Aorta (tissue), 5 donors: ENCODE measurements at places on chromosomes 3 and 15. TPM values are rescaled to one million over a fixed set of nuclear protein-coding genes. Genes with fewer than 3 reads are reported as not detected.

GRCh38 chr3:139937674-139938279 lies 2.8 kb downstream of the CLSTN2 start:
- no peak for DNase-seq

- no peak for DNase-seq
Measured at GRCh38 chr3:12716605-12717151, 42.4 kb downstream of the TMEM40 start.

DNA sequence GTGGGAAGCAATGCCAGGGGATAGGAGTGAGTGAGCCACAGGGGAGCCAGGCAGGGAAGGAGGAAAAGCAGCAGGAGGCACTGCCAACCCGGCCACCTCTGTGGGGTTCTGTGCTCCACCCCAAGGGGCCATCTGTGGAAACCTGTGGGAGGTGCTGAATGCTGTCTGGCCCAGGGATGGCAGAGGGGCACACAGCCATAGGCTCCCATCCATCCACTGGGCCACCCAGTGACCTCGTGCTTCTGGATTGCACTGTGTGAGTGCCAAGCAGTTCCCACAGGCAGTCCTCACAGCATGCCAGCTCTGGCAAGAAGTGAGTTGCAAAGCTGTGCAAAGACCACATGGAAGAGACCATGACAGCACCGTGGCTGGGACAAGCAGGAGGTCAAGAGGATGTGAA lies 27.5 kb downstream of the DNAJB8 start:
- no peak for DNase-seq

- no peak for DNase-seq
Measured at GRCh38 chr3:138389841-138390581, 41.6 kb downstream of the MRAS start.

- no peak for DNase-seq
Measured at GRCh38 chr3:73734211-73735089, 109.7 kb upstream of the PDZRN3 start.

DNA sequence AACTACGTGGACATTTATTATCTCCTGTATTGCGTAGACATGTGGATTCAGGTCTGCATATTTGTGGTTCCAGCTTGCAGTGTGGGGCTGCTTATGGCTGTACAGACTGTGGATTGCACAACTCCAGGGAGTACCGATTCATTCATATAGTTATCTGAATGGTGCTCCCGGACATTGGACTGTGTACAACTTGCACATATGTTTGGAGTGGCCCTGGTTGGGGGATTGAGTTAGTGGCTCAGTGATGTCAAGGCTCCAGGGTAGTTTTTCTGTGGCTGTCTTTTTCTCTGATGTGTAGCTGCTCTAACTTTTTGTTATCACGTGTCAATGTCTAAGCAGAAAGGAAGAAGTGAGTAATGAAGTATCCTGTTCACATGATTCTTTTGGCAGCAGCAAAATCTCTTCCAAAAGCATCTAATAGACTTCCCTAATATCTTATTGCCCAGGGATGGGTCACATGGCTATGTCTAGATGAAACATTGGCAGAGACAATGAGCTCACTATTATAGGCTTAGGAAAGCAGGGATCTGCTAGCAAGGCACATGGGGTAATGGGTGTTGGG lies 15.8 kb downstream of the ST3GAL6 start:
- no peak for DNase-seq

GRCh38 chr3:129469026-129469425 lies 29.0 kb downstream of the IFT122 start:
- no peak for DNase-seq

DNA sequence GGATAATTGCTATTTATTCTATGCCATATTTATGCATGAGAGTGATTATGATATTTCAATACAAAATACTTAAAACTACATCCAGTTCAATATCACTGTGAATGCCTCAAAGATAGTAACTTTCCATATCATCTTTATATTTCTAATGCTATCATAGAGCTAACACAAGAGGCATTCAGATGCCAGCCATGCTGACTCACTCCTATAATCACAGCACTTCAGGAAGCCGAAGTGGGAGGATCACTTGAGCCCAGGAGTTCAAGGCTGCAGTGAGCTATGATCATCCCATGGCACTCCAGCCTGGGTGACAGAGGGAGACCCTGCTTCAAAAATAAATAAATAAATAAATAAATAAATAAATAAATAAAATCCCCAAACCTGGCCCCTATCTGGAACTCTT lies 498.7 kb downstream of the EPHA3 start:
- DNase-seq = no peak

DNA sequence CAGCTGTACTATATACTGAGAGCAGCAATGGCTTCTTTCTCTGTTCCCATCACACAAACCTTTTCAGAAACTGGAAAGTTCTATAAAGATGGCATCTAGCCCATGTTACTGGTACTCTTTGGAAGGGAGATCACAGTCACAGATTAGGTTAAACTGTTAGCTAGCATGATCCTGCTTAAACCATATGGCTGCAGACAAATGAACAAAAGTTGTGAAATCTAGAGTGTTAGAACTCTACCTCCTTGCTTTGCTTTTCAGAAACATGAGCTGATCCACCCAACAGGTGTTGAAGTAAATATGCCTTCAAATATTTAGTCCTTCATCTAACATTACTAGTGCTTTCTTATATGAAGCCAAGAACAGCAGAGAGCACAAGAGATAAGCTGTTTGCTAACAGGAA lies 102.6 kb downstream of the SNRK start:
- no peak for DNase-seq

DNA sequence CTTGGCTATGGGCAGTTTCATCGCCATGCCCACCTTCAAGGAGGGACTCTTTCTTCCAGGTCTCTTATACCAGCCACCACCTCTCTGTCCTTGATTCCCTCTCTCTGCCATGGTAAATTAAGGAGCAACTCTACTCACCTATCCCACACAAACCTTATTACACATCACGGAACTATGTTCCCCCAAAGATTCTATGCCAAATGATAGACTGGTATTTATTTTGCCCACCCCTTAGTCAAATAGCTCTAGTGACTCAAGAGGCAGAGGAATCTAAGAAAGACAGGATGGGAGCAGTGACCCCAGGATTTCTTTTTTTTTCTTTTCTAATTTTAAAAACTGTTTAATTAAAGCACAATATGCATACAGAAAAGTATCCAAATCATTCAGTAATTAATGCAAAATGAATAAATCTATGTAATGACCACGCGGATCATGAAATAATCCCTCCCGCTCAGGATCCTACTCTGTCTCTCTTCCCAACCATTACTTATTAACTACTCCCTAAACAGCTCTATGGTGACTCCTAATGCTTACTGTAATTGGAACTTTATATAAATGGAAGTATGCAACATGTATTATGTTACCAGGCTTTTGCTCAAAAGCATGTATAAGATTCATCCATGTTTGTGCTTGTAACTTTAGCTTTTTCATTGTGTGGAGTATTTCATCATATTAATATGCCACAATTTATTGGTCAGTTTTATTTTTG lies 410.8 kb upstream of the RASGRP1 start:
- no peak for DNase-seq

DNA sequence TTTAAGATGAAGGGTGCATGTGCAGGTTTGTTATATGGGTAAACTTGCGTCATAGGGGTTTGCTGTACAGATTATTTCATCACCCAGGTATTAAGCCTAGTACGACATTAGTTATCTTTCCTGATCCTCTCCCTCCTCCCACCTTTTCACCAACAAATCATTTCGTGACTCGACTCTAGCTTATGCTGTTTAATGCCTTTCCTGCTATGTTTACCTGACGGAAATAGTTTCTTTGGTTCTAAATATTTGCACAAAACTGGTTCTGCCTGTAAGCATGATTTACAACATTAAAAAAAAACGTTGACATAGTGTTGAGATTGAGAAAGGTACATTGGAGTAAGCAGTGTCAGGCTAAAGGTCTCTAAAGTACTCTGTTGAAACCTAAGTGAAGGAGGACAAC lies 2.4 kb downstream of the GNL3 start:
- no peak for DNase-seq

DNA sequence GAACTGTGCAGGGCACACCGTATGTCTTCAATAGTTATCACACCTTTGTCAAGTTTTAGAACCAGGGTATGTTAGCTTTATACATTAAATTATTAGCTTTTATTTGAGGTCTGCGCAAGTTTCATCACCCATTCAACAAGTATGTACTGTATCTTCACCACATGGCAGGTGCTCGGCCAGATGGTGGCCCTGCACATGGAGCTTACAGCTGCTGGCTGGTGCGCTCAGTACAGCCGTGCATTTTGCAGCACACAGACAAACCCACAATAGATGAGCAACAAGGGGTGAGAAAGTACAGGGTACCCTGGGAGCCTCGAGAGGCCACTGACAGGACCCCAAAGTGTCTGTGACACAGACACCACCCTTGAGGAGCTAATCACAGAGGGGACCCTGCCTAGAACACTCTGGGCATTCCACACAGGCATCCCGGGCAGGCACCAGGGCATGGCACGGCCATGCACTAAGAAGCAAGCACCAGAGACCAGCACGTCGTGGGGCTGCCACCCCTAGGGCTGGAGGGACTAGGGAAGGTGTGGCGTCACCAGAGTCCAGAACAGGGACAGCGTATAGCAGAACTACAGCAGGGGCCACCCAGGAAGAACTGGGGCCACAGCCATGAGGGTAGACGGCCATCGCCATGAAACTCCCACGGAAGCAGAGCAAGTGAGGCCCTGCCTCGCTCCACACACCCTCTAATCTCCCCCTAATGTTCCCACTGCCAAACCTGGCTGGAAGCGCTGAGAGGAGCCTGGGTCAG lies 27.4 kb downstream of the ZXDC start:
- DNase-seq = peak; percentile 54

DNA sequence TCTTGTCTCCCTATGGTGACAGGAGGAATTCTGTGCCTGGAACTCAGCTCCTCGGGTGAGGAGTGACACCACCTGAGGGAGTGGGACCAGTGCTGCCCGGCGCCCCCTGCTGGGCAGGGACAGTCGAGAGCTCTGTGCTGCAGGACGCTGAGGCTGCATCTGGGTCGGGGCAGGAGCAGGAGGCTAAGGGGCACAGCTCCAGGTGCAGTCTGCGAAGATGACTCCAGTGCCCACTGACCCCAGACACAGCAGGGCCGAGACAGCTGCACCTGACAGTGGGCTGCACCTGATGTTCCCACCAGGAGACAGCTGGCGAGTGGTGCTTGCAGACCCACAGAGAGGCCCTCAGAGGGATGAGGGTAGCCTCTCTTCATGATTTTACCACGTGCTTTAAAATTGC lies 152.9 kb downstream of the ATP10A start:
- DNase-seq = peak; percentile 85

DNA sequence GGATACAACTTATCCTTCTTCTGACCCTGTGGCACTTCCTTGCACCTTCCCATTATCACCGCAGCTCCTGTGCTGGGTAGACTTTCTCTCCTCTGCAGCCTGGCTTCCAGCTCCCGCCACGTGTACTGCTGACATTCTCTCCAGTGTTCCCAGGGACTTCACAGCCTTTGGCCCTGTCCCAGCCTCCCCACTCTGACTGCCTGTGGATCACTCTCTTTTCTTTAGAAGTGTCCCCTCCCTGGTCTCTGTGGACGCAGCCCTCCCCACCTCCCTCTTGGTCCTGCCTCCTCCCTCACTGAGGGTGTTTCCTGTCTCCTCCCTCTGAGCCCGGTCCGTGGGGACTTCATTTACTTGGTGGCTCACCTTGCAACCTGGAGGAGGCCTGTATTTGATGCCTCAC lies 17.4 kb downstream of the PDIA5 start:
- peak; percentile 44 for DNase-seq

GRCh38 chr3:64186667-64187064 lies 38.6 kb downstream of the PRICKLE2 start:
- no peak for DNase-seq

GRCh38 chr15:62752657-62753517 lies 289.7 kb upstream of the TPM1 start:
- DNase-seq = peak; percentile 62

- DNase-seq = no peak
Measured at GRCh38 chr3:35393901-35394799, 245.2 kb upstream of the ARPP21 start.

DNA sequence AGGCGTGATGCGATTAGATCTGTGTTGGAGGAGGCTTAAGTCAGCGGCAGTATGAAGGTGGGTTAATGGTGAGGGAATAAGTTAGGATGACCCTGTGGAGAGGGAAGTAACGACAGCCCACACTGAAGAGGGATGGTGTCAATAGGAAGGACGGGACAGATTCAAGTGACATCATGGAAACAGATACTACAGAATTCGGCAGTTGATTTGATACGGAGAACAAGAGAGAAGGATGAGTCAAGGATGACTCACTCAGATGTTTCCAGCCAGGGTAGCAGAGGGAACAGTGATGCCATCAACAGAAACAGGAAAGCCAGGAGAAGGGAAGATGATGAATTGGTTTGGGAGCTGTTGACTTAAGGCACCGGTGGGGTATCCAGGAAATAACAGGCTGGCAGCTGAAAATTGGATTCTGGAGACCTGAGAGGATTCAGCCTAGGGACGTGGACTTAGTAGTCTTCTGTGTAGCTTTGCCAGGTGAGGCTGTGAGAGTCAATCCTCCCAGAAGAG lies 38.0 kb downstream of the SHC4 start:
- no peak for DNase-seq

DNA sequence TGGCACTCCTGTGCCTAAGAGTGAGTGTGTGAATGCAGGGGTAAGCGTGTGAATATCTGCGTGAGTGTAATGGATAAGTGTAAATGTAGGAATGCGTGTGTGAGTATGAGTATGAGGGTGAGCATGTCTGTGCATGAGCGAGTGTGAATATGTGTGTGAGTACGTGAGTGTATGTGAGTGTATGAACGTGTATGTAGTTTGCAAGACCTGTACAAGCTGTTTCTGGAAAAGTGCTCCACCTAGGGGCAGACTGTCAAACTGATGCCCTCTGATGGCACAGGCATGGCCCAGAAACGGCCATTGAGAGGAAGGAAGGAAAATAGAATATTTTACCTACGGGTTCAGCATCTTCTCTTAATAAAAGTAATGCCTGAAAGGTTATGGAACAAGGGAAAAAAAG lies 24.4 kb upstream of the FRMD4B start:
- peak; percentile 79 for DNase-seq

GRCh38 chr3:68373727-68374126 lies 558.6 kb downstream of the TAFA4 start:
- no peak for DNase-seq

GRCh38 chr15:98562331-98562937 lies 85.9 kb upstream of the IGF1R start:
- DNase-seq = peak; percentile 79

The FEM1B gene
- 14.2 TPM for polyA plus RNA-seq

The TNFAIP8L3 gene
- polyA plus RNA-seq = 28.0 TPM

The PAQR5 gene
- polyA plus RNA-seq = 0.31 TPM

The PRSS50 gene
- not detected for polyA plus RNA-seq

The RASGRP1 gene
- polyA plus RNA-seq = 0.50 TPM

The STXBP5L gene
- polyA plus RNA-seq = not detected

The GNAT1 gene
- not detected for polyA plus RNA-seq

The NPAP1 gene
- not detected for polyA plus RNA-seq

The GPR15 gene
- polyA plus RNA-seq = not detected

The IQCF6 gene
- polyA plus RNA-seq = not detected

The TRAT1 gene
- not detected for polyA plus RNA-seq

The CELSR3 gene
- polyA plus RNA-seq = 1.3 TPM

The PLA2G4E gene
- not detected for polyA plus RNA-seq

The CCR3 gene
- not detected for polyA plus RNA-seq

The PLIN1 gene
- polyA plus RNA-seq = 0.38 TPM
